ENCODE measurements at places on chromosomes 13 and 19.
A peak's percentile ranks its signal among the peaks of the same experiment; 100 is the strongest.

DNA sequence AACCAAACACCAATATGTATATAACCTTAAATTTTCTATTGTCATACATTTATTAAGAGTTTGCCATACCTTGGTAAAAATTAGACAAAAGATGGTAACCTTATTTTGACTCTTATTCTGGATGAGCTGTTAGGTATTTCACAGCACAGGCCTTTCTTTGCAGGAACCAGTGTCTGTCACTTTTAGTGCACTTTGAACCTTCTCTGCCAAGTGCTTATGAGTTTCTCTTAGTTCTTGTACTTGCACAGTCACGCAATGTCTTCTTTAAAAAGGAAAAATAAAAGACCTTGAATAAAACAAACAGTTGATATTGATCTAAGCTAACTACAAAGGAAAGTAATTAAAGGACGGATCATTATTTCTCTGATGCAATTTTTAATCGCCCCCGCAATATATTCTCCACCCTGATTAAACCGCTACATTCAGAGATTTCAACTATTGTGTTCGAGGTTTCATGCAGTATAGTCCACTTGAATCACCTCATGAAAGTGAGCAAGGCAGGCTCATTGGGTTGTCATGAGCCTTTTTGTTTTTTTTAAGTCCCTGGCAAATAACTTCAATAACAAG lies 534.5 kb downstream of the KLF5 start:
- DNase-seq = no peak

GRCh38 chr19:34995551-34995950 lies 4.6 kb upstream of the GRAMD1A start:
- DNase-seq = no peak

DNA sequence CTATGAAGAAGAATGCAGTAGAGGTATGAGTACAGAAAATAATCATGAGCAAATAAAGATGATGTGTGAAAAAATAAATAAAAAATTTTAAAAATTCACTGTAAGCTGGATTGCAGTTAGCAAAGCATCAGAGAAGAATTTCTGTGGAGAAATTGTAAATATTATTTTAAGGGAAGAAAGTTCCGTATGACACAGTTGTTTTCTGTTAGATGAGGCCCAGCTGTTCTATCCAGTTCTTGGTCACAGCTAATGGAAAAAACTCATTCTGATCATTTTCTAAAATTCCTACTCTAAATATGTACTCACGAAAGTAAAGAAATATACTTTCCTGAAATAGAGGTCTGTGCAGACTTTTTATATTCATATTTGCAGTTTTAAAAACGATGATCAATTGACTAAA lies 578.8 kb downstream of the DCT start:
- no peak for DNase-seq

DNA sequence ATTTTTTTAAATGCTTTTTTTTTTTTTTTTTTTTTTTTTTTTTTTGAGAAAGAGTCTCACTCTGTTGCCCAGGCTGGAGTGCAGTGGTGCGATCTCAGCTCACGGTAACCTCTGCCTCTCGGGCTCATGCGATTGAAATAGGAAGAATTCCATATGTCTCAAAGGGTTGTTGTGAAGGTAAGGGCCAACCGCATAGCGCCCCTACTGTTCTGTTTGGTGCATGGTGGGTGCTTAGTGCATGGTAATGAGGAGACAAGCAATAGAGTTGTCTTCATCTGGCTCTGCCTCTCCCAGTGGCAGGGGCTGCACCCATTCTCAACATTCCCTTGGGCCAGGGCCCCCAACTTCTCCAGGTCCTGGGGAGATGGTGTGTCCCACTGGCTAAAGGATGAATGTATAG lies 68.7 kb downstream of the RASL11A start:
- DNase-seq = no peak

DNA sequence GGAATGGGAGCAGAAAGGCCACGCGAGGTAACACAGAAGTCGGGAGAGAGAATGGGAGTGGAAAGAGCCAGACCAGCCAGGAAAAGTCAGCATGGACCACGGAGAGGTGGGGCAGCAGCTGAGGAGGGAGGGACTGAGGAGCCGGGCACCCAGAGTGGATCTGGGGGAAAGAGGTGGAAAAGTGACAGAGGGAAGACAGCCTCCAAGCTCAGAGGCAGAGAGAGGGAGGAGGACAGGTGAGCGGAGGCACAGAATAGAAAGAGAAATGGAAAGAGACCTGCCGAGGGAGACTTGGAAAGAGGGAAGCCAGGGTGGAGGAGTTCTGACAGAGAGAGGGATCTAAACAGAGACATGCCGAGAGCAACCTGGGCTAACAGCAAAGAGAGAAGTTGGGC lies 1.6 kb downstream of the GRIK5 start:
- DNase-seq = no peak

GRCh38 chr19:35476149-35476548 lies 14.1 kb downstream of the KRTDAP start:
- no peak for DNase-seq

- peak; percentile 93 for DNase-seq
Observed at GRCh38 chr19:46717034-46717715, at the start of gene PRKD2. Gene PRKD2, minus strand, starts transcription at chr19:46717114. Its CDS starts 744 bp downstream, at chr19:46716370.

- no peak for DNase-seq
Observed at GRCh38 chr13:30934381-30934780, 1.9 kb downstream of the TEX26 start.

- DNase-seq = no peak
Observed at GRCh38 chr19:56969156-56969555, 128.6 kb upstream of the PEG3 start.

GRCh38 chr13:50156140-50156539 lies 140.9 kb downstream of the KCNRG start:
- no peak for DNase-seq

- peak; percentile 84 for DNase-seq
Observed at GRCh38 chr13:111114362-111115060, 599 bp upstream of the ARHGEF7 start.

DNA sequence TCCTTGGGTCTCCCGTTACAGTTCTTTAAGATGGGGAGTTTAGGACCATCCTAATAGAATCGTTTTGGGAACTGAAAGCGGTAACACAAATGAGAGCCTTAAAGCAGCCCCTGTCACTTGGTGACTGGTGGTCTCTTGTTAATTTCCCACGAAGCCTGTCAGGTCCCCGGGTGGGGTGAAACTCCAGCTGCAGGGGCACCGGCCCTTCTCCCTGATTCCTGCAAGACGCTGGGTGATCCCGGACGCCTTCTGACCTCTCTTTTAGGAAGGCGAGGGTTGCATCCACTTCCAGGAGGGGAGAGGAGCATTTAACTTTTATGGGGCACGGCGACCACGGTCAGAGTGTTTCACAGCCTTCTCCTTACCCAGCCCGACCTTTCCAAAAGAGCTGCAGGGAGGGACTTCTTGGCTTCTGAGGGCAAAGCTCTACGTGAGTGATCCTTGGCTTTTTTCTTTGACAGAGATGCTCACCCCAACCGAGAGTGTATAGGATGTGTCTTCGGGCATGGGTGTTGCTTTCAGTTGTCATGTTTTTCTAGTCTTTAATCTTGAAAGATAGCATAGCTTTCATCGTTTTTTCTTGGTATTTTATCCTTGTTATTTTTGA lies 688 bp downstream of the ZNF225 start:
- DNase-seq = no peak

GRCh38 chr19:4866595-4867424 lies 657 bp downstream of the PLIN3 start:
- peak; percentile 82 for DNase-seq

GRCh38 chr19:31761281-31761913 lies 412.2 kb upstream of the TSHZ3 start:
- no peak for DNase-seq

- no peak for DNase-seq
Observed at GRCh38 chr13:51027644-51028043, 83.4 kb downstream of the C13orf42 start.

DNA sequence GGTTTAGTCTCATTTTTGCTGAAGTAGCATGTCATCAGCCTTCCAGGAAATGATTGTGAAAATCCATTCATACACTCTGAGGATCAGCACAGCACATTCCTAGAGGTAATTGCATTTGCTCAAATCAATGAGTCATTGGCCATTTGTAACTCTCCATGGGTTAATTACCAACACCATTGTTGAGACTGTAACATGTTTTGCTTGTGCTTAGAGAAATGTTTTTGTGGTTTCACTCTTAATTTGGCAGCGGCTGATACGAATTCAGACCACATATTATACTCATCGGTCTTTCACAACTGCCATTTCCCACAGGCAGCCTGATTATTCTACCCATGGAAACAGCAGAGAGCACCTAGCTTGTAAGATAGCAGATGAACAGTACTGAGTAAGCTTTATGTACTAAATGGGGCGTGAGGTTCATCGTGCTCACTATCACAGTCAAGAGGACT lies 110.3 kb downstream of the NHLRC3 start:
- DNase-seq = no peak

GRCh38 chr13:83905641-83906040 lies 23.4 kb upstream of the SLITRK1 start:
- no peak for DNase-seq

GRCh38 chr19:49802836-49803528 lies 10.1 kb downstream of the FUZ start:
- no peak for DNase-seq

- DNase-seq = no peak
Observed at GRCh38 chr13:41282129-41282571, 18.8 kb upstream of the MTRF1 start.

GRCh38 chr13:26255691-26256277 lies 1.9 kb downstream of the CDK8 start:
- DNase-seq = no peak

DNA sequence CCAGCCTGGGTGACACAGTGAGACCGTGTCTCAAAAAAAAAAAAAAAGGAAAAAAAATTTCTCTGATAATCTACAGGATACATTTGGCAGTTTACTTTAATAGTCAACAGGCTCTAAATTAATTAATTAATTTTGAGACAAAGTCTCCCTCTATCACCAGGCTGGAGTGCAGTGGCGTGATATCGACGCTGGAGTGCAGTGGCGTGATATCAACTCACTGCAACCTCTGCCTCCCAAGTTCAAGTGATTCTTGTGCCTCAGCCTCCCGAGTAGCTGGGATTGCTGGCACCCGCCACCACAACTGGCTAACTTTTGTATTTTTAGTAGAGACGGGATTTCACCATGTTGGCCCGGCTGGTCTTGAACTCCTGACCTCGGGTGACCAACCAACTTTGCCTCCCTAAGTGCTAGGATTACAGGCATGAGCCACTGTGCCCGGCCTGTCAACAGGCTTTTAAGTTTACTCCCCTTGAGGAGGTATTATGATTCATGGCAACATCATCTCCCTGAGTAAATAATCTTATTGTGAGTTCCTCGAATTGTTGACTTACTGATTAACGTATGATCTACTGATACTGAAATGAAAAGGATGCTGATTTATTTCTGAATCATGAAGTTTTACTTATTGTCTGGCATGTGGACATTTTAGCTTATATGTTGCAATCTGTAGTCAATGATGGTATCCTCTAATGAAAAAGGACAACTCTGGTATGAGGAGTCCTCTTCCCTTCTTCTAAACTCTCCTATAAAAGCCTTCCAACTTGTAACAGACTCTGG lies 21.3 kb upstream of the MTRF1 start:
- DNase-seq = no peak

GRCh38 chr19:55456347-55456746 lies 5.1 kb downstream of the ISOC2 start:
- no peak for DNase-seq

Data from coronary artery (tissue), 2 donors.